ENCODE measurements at places on chromosomes 1 and 21.

- DNase-seq, result no peak
Measured at GRCh38 chr1:18148461-18148860, 40.9 kb downstream of the IGSF21 start.

DNA sequence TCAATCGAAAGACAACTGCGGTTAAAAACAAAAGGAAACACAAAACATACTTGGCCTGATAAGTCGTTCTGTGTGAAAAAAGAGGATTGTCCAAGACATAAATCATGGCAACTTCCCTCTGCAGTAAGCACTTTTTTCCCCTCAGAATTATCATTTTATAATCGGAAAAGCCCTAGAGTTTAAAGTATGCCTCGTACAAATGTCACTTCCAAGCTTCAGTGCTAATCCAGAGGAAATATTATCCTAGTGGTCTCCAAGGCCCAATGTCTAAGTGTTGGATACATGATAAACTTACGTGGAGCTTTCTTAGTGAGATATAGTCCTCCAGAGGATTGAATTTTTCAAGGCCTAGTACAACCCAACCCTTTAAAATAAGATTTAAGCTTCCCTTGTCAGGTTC is 11.2 kb upstream of the NTMT2 start:
- no peak for DNase-seq

- DNase-seq, result peak; percentile 37
Measured at GRCh38 chr1:12015001-12015491, 4.3 kb upstream of the MIIP start.

DNA sequence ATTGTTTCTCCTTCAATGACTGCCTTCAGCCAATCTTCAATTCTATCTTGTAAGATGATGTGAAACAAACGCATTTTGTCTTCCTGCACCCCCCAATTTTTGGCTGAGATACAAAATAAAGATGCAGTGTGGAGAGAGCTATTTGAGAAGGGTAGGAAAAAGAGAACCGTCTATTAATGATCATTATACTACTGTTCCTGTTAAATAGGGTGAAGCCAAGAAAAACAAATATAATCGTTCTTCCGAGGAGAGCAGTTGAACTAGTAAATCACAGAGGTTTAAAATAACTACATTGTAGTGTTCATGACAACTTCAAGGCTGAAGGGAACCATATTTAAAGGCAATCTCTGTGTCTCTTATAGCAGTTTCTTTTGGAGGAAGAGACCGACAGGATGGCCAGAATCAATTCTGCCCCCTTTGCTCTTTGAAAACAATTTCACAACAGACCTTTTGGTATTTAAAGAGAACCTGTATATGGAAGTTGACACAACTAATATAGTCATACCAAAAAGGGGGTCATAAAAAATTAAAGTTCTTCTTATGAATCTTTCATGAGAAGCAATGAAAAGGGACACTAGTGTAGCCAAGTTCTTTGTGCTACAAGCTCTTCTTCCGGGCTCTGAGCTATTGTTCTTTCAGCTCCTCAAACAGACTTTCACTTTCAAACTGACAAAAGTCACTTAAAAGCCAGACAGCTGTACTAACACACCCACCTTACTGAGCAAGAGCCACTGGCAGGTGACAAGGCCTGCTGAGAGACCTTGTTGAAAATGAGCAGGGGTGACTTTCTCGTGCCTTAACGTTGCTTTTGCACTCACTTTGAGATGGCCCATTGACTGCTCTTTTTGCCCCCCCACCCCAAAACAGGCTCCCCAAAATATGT is 30.9 kb downstream of the PROX1 start:
- DNase-seq, result no peak

DNA sequence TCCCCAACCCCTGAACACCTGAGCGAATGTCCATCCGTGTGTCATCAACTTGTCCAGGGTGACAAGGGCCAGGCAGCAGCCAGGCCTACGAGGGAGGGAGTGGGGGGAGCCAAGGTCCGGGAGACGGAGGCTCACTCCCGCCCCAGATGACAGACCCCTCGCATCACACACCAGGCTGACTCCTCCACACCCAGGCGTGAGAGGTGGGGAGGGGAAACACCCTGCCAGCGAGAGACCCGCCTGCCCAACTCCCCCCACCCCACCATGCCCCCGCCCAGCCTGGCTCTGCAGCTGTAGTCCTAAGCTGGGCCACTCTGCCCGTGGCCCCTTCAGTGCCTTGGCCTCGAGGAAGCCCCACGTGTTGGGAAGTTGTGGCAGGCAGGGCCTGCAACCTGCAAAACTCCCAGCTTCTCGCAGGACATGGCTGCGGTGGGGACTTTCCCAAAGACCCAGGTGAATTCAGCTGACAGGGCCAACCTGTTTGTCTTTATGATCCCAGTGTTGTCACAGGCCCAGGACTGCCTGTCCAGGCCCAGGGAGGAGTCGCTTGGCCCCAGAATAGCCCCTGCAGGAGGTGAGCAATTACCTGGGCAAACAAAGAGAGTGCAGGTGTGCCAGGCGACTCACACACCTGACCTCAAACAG is 62.9 kb downstream of the RIPK4 start:
- no peak for DNase-seq

- no peak for DNase-seq
Measured at GRCh38 chr1:8427986-8428385, 110.1 kb downstream of the SLC45A1 start.

DNA sequence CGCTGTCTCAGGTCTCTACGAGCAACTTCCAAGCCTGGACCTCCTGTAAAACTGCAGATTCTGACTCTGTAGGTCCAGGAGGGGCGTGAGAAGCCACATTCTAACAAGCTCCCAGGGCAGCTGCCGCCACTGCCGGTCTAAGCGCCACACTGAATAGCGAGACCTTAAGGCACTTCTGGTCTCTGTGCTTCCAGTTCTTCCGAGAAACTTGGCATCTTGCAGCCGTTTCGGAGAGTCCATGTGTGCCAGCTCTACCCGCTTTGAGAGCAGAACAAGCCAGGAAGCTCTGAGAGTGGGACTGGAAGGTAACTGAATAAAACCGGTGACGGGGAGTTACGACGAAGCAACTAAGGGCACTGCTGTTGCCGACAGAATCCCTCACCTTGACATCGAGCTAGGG is 12.5 kb downstream of the AGT start:
- no peak for DNase-seq

GRCh38 chr1:67274623-67275325 is 32.9 kb upstream of the IL12RB2 start:
- DNase-seq, result no peak

- DNase-seq, result peak; percentile 90
Measured at GRCh38 chr1:162404550-162405160, 7.3 kb downstream of the SH2D1B start.

DNA sequence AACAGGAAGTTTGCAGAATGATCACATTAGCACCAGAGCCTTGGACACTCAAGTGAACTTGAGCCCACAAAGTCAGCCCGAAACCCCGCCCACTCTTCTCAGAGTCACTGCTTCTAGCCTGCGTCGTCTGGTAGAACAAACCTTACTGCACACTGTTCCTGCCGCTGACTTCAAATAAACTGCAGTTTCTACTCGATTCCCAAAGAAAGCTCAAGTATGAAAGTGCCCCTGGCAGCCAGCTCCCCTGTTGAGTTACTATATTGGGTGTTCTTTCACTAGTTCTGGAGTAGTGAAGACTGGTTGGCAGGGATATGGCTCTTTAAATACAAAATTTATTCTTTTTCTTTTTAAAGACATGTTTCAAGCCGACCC is 164.7 kb downstream of the GALNT2 start:
- DNase-seq, result peak; percentile 88

DNA sequence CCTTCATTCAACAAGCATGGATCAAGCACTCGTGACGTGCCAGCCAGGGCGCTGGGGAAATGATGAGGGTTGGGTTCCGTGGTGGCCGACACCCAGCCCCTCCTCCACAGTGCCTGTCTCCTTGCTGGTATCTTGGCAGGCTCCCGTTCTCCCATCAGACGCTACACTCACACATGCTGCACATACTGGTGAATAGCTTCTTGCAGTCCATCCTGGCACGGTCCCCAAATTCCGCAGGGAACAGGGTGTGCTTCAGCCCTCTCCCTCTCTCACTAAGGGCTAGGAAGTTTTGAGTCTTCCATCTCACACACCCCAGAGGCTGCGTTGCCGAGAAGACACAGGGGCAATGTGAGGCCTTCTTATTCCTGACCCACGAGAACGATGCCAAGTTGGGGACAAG is 10.1 kb upstream of the MEF2D start:
- DNase-seq, result peak; percentile 92

DNA sequence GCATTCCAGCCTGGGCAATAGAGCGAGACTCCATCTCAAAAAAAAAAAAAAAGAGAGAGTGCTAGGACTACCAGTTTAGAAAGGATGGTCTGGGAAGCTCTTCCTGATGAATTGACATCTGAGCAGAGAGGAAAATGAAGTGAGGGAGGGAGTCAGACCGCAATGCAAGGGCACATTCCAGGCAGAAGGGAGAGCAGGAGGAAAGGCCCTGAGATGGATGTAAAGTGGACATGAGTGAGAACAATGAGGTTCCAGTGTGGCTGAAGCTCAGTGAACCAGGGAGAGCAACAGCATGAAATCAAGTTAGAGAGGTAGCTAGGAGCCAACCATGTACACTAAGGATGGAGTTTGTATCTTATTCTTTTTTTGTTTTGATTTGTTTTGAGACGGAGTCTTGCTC is 55.9 kb upstream of the SPOCD1 start:
- DNase-seq, result no peak

GRCh38 chr21:44006656-44007055 is 5.5 kb upstream of the TRAPPC10 start:
- peak; percentile 75 for DNase-seq

- peak; percentile 90 for DNase-seq
Measured at GRCh38 chr1:78277253-78277652, 213.5 kb upstream of the PTGFR start.

DNA sequence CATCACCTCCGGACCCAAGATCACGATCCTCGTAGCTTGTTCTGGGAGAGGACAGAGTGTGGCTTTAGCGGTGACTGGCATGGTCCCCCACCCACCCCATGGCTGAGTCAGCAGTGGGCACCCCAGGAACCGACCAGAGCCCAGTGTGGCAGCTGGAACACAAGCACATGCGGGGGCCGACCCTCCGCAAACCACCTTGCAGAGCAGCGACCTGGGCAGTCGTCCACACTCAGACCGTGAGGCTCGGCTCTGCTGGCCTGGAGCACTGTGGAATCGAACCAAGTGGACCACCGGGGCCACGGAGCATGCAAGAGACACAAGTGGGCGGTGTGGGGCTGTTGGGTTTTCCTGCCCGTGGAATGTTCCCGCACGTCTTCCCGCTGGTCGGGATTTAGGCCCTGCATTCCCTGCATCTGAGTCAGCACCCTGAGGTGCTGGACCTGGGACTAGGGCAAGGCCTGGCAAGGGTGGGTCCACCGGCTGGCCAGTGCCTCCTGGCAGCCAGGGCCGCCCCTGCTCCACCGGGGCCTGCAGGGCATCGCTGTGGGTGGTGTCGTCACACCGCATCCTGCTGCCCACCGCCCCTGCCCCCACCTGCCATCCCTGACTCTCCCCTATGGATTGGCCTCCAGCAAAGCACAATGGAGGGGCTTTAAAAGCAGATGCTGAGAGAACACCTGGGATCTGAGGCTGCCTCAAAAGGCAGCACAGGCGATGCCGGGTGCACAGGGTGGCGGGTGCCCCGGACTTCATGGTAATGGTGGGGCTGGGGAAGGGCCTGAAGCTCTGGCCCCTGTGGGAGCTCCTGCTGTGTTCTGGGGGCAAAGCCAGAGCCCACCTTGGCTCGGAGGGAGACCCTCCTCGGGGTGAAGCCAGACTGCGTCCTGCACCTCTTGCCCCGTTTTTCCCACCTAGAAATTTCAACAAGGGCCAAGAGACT is 18.5 kb downstream of the MORN1 start:
- no peak for DNase-seq
